ENCODE measurements at places on chromosomes 3 and 15.

DNA sequence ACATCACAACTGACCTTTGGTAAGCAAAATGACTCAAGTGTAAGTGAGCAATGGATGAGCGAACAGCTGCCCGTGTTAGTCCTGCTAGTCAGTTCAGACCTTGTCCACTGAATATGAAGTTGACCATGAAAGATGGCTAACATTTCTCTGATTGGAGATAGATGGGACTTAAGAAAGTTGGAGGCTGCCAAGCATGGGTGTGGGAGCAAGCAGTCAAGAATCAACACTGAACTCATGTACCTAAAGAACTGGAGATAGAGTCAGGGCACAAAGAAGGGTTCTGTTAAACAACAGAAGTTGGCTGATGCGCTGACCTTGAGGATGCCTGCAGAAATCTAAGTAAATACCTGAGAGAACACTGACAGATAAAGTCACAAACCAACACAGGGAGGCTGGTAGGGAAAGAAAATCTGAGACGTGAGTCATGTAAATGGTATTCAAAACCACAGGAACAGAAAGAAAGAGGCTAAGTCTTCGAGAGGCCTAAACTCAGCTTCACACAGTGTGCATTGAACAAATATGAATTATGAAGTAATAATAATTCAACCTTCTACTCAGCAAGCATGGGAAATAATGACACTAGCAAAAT, 30.7 kb upstream of the ANPEP start:
- peak; percentile 80 for DNase-seq

DNA sequence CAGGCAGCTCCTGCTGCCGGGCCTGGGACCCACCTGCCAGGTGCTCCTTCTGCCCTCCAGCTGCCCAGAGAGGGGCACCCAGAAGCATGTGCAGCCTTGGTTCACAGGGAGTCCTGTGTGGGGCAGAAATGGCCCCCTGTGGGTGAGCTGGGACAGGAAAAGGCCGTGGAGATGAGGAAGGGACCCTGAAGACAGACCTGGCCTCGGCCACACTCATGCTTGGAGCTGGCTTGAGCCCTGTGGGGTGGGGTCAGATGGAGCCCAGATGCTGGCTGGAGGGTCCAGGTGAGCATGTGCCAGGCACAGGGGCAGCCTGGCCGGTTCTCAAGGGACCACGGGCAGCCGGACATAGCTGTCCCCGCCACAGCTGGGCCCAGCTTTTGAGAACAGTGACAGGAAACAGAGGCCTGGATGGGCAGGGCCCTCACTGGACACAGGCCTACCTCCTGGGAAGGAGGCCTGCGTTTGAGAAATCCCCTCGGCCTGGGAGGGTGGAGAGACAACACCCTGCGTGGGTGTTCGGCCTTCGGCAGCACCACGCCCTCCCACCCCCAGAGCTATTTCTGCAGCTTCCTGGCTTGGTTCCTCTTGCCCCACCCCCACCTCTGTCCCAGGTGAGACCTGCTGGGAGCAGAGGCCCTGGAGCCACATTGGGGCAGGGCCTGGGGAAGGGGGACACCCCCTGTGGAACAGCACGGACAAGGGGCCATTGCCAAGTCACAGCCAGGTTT, 132.6 kb upstream of the MEF2A start:
- DNase-seq: no peak

GRCh38 chr3:19432669-19433068, 284.4 kb downstream of the KCNH8 start:
- DNase-seq: no peak

- DNase-seq: no peak
Observed at GRCh38 chr3:38260474-38260873, 5.1 kb upstream of the SLC22A13 start.

- DNase-seq: no peak
Observed at GRCh38 chr3:108394563-108394962, 98.2 kb downstream of the HHLA2 start.

GRCh38 chr3:195517030-195517429, 26.1 kb downstream of the PPP1R2 start:
- DNase-seq: no peak

Data from A549 (cell line).